Urothelium cell line (cell line): ENCODE measurements at places on chromosomes 2 and 18.

- DNase-seq: no peak
Measured at GRCh38 chr2:8511868-8512612, 169.8 kb upstream of the ID2 start.

- DNase-seq: peak; percentile 66
Measured at GRCh38 chr2:66495788-66496640, 61.1 kb downstream of the MEIS1 start.

DNA sequence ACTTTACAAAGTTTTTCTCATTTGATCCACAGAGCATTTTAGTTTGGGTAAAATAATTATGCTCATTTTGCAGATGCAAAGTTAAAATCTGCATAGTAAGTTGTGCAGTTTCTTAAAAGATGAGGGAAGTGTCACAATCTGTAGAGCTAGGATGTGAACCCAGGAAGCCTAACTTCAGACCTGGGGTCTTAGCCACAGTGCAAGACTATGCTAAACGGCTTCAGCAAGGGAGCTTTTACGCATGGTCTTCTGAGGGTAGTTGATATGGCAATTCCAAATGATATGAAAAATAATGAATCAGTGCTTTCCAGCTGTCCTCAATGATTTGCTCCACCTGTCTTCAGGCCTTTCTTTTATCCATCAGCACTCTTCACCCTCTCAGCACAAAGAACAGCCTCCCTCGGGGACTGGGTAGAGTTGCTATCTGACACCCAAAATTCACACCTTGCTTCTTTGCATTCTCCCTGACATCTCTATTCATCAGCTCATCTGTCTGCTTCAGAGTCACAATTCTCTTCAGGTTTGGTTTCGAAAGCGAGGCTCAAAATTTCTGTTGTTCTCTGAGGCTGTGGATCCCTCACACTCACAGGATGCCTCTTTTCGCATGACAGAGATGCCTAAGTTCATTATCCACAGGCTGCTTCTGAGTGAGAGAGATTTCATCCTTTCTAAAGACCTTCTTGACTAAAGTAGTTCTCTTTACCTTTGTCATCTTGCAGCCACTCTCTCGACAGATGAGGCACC is 302.5 kb downstream of the NRXN1 start:
- no peak for DNase-seq

- DNase-seq: no peak
Measured at GRCh38 chr2:203280428-203281064, 41.7 kb downstream of the CYP20A1 start.

GRCh38 chr2:82239176-82239575 is 1934.6 kb upstream of the LRRTM1 start:
- DNase-seq: no peak

GRCh38 chr2:23549821-23550530 is 165.0 kb downstream of the KLHL29 start:
- no peak for DNase-seq

- no peak for DNase-seq
Measured at GRCh38 chr2:95048825-95049682, 23.5 kb downstream of the MAL start.

DNA sequence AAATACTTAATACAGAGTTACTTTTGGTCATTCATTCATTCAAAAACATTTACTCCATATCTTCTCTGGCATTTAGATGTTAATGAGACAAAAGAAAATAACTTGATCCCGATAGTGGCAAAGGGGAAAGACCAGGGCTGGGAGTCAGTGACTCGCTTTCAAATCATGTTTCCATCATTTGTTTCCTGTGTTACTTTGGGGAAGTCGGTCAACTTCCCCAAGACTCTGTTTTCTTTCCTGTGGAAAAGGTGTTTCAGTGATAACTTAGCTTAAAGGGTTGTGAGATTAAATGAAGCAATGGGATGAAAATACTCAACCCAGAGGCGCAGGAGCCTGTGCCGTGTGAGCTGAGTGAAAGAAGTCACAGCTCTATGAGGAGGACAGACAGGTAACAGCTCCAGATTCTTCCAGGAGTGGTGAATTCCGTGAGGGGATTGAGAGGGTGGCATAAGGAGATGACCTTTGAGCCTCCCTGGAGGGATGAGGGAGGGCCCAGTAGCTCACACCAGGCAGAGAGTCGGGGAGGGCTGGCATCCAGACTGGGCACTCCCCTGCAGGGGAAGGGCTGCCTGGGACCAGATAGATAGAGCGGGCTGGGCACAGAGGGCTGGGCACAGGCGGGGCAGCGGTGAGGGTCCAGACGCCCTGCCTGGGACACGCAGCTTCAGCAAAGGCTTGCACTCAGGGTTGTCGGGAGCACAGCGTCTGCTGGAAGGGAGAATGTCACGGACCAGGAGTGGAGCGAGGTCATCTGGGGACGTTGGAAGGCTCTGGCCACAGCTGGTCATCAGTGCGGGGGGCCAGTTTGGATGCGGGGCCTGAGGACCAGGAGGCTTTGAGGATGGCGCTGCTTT is 70.1 kb downstream of the TSHZ1 start:
- no peak for DNase-seq

GRCh38 chr18:48801728-48802542 is 148.8 kb downstream of the SMAD7 start:
- no peak for DNase-seq

DNA sequence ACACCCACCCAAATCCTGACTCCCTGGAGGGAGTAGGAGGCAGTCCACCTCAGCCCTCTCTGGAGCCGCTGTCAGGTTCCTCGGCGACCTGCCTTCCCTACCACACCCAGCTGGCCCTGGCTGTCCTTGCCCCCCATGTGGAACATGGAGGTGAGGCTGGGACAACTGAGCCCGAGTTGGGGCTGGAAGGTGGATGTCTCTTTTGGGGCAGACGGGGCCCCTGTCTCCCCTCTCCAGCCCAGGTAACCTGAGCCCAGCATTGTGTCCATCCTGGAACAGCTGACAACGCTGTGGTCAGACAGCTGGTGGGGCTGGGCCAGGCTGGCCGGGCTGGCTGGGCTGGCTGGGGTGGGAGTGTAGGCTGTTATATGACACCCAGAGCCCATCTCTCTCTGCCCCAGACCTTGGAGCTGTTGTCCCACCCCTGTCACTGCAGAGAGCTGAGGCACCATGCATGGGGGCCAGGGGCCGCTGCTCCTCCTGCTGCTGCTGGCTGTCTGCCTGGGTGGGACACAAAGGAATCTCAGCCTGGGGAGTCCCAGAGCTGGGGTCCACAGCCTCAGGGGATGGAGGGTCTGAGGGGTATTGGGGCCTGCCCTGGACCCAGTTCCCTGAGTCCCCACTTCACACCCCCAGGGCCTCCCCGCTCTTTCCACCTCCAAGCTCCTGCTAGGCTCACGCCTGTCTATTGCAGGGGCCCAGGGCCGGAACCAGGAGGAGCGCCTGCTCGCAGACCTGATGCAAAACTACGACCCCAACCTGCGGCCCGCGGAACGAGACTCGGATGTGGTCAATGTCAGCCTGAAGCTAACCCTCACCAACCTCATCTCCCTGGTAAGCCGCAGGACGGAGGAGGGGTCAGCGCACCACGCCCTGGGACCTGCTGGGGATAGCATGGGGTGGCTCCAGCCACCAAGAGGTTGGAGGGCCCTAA is at the start of gene CHRNG:
TSS of gene CHRNG (plus strand) at position 395 of the 934 bp plus-strand sequence. CDS start at position 451, 56 bp downstream.
- no peak for DNase-seq

DNA sequence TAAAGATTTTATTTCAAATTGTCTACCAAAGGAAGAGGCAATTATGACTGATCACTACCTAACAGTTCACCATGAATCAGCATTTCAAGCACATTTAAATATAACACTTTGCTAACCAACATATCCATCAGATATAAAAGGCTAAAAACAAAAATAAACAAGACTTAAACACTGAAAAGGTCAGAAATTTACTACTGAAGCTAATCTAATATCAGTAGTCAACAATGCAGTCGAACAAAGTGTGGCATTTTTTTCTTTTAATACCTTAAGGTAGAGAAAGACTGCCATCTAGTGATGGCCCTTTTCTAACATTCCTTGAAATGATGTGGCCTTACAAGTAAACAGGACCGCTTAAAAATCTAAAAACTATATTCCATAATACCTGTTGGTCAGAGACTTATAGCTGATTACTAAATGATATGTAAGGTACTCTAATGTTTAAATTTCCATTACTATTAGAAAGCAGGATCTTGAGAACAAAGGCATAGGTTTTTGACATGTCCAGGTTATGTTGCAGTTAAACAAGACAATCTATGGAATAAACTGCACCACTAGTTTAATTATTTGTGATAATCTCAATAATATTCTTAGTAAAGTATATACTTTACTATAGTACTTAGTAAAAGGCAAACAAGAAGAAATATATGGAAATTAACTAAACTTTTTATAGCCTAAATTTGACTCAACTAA is 80.0 kb downstream of the EXOC6B start:
- DNase-seq: peak; percentile 33

GRCh38 chr2:214706986-214707385 is 102.5 kb downstream of the BARD1 start:
- no peak for DNase-seq

DNA sequence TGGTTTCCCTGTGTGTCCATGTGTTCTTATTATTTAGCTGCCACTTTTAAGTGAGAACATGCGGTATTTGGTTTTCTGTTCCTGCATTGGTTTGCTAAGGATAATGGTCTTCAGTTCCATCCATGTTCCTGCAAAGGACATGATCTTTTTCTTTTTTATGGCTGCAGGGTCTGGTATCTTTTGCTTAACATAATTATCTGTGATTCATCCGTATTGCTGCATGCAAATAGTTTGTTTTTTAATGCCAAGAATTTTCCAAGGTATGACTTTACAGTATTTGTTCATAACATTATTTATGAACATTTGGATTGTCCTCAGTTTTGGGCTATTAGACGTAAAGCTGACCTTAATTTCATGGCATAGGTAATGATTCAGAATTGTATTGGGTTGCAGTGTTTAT is 17.8 kb downstream of the GIGYF2 start:
- DNase-seq: no peak

- peak; percentile 46 for DNase-seq
Measured at GRCh38 chr2:181106789-181107627, 126.6 kb downstream of the UBE2E3 start.

DNA sequence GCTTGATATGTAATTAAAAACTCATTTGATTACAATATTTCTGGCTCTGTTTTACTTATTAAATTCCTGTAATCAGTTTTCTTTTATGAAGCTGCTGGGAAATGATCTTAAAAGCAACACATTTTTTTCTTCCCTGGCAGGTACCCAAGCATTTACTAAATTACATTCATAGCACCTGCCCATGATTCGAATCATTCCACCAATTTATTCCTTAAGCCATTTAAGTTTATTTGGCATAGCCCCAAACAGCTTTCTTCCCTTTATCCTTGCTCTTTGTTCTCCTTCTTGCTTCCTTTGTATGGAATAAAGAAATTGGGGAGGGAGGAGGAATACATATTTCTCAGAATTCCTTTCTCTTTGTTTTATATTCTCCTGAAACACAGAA is 241.3 kb downstream of the AGPS start:
- DNase-seq: no peak

DNA sequence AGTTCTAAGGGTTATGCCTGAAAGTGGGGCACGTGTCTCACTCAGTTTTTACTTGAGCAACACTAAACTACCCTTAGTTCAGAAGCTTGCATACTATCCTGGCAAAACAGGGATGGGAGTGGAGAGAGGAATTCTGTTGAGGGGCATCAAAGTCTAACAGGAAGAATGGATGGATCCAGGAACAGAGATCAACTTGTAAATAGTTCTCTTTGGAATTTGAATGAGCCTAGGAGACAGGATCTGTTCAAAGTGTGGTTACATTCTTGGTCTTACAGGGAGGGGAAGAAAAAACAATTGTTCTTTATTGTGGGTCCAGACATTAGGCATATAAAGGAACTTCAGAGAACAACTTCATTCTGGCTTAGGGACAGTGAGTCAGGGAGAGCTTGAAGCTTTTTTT is 560.2 kb downstream of the CNTNAP5 start:
- DNase-seq: no peak

- DNase-seq: no peak
Measured at GRCh38 chr2:149167941-149168340, 129.4 kb downstream of the LYPD6B start.

- no peak for DNase-seq
Measured at GRCh38 chr2:104163611-104164130, 690.2 kb upstream of the POU3F3 start.

- peak; percentile 31 for DNase-seq
Measured at GRCh38 chr2:25606892-25607291, 66.5 kb downstream of the DTNB start.

DNA sequence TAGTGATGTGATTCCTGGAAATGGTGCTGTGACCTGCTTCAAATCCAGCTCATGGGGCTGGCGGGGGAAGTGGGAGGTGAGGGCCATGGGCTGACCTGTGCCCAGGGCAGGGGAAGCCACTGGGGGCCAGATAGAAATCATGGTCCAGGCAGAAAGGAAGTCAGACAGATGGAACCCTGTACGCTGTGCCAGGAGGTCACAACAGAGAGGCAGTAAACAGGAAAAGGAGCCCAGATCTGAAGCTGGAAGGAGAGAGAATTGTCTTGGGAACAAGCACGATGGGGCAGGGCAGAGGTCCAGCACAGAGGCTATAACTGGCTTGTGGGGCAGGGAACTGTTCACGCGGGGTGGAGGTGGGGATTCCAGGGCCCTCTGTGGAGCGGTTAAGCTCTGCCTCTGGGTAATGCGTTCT is 76.0 kb downstream of the RNF144A start:
- no peak for DNase-seq

GRCh38 chr2:23145460-23145859 is 239.5 kb upstream of the KLHL29 start:
- DNase-seq: no peak

GRCh38 chr2:136129601-136130000 is 11.7 kb upstream of the CXCR4 start:
- DNase-seq: peak; percentile 18

GRCh38 chr2:54967759-54968365 is 82.4 kb downstream of the RTN4 start:
- DNase-seq: no peak

DNA sequence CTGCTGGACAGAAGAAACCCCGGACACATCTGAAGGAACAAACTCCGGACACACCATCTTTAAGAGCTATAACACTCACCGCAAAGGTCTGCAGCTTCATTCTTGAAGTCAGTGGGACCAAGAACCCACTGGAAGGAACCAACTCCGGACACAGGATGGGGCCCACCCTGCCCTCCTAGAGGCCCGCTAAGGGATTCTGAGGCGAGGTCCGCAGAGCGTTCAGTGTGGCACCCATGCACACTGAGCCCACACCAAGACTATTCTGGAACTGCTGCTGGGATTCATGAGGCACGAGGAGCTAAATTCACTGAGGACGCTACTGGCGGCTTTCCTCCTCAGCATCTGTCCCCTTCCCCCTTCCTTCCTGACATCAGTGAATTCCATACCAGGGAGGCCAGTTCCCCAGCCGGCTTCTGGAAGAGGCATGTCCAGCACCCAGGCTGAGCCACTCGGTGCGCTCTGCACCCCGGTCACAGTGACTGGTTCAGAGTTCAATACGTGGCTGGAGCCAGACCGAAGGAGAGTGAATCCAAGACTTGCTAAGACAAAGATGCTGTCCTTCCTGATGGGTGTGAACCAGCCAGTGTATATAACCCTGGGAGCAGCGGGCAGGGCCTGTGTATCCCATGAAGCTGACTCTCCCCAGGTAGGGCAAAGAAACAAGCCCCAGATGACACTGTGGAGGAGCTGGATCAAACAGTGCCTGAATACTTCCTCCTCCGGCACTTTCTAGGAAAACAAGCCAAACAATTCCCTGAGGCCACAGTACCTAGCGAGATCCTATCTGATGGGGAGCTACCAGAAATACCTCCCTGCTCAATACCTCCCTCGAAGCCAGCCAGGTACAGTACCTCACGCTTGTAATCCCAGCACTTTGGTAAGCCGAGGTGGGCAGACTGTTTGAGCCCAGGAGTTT is 11.1 kb downstream of the HDAC4 start:
- DNase-seq: no peak
